Heart left ventricle (tissue), 16 donors: ENCODE measurements at places on chromosomes 3 and 15. TPM values are rescaled to one million over a fixed set of nuclear protein-coding genes. Genes with fewer than 3 reads are reported as not detected.

Gene OR4M2
- not detected for polyA plus RNA-seq

Gene SLC51B
- polyA plus RNA-seq: 0.08 TPM

Gene TJP1
- polyA plus RNA-seq: 41.8 TPM

Gene LRRC34
- polyA plus RNA-seq: 0.91 TPM

- DNase-seq: peak; percentile 13
Measured at GRCh38 chr3:123305192-123305591, 103.4 kb downstream of the SEC22A start.

Gene GHSR
- not detected for polyA plus RNA-seq

GRCh38 chr15:46815240-46815639 is 902.1 kb upstream of the SEMA6D start:
- DNase-seq: no peak

Gene PCLAF
- polyA plus RNA-seq: 1.3 TPM

Gene LSMEM2
- 1.3 TPM for polyA plus RNA-seq

GRCh38 chr3:75232216-75232615 is 431.9 kb upstream of the FRG2C start:
- no peak for DNase-seq

DNA sequence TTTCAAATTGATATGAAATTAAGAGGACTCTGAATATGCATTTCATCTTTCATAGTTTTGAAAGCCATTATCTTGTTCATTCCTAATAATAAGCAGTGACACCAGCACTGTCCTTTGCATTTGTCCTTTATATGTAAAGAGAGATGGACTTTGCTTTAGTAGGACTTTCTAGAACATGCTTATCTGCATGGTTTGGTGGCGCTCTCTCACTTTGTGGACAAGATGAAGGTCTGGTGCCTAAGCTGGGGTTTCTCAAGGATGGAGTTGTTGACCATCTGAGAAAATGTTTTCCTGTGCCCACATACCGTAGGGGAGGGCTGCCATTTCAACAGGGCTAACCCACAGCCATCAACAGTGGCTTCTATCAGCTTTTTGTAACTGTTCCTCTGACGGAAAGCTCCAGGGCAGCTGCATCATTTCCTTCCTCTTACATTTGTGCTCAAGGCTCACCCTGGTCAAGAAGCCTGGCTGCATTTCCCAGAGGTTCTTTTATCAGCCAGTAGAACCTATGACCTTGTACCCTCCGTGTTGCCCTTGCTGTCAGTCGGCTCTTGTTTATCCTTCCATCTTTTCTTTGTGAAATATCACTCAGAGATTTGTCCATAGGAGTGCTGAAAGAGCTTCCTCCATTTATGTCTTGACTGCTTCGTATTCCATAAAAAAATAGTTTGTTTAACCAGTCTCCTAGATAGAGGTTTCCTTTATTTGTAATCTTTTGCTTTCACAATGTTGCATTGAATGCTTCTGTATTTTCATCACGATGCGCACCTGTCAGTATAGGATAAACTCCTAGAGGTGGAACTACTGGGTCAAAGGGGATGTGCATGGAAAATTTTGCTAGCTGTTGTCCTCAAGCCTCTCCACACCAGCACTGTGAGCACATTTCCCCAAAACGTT is 44.6 kb downstream of the ABHD2 start:
- peak; percentile 46 for DNase-seq

DNA sequence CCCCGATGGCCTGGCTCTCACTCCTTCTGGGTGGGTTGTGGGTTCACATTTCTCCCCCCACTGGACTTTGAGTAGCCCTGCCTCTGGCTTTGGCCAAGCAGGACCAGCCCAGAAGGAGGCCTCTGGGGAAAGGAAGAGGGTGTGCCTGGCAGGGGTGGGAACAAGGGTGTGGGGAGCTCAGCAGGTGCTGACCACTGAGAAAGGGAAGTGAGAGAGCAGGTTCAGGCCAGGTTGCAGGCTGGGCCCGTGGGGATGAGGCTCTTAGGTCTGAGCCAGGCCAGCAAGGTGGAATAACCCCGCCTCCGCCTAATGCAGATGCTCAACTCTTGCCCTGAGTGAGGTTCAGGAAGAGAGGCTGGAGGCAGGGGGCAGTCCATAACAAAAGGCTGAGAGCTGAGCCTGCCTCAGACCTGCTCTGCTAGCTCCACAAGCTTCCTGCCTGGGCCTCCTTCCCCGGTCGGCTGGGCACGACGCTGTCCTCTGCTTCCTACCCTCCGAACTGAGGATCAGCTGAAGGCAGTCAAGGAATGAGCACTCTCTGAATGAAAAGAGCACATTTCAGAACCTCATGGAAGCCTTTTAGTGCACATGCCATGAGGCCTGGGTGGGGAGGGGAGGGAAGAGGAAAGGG is 82.7 kb downstream of the TLE3 start:
- DNase-seq: no peak

GRCh38 chr3:65971293-65972252 is 67.1 kb downstream of the MAGI1 start:
- DNase-seq: no peak

- DNase-seq: no peak
Measured at GRCh38 chr15:31477851-31478701, 151.4 kb downstream of the KLF13 start.

DNA sequence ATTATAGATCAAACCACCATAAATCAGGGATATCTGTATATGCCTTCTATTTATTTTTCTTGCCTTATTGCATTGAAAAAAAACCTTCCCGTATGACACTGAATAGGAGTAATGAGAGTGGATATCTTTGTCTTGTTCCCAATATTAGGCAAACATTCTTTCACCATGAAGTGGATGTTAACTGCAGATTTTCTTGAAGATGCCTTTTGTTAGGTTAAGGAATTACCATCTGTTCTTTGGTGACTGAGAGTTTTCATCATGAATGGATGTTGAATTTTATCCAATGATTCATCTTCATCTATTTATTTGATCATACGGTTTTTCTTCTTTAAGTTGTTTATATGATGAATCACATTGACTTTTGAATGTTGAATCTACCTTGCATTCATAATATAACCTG is 47.1 kb upstream of the MECOM start:
- DNase-seq: no peak

- no peak for DNase-seq
Measured at GRCh38 chr3:197554196-197554561, 1.6 kb downstream of the BDH1 start.

- peak; percentile 55 for DNase-seq
Measured at GRCh38 chr15:64699751-64700388, 75.5 kb downstream of the RBPMS2 start.

DNA sequence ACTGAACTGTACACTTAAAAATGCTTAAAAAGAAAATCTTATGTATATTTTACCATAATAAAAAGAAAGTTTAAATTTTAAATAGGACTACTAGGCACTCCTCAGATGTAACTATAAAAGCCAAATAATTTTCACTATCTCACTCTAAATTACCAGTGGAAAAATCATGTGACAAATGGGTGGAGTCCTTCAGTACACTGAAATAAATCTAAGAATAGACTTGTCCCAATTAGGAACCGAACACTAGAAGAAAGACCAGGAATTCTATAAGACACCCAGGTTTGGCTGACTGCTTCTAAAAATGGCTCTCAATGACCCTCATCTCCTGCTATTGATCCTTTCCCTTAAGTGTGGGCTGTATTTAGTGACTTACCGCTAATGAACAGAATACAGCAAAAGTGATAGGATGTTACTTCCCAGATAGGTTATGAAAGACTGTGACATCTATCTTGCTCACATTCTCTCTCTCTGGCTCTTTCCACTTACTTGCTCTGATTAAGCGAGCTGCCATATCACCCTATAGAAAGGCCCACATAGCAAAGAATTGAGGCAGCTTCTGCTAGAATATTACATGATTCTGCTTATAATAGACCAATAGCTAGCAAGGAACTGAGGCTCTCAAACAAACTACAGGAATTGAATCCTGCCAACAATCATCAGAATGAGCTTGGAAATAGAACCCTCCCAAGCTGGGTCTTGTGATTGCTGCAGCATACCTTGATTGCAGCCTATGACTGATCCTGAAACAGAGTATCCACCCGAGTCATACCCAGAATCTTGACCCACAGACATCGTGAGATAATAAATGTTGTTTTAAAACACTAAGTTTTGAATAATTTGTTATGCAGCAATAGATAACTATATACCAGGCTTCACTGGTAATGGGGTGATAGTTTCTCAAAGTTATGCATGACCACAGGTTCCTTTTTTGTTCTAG is 16.9 kb downstream of the TTBK2 start:
- no peak for DNase-seq

DNA sequence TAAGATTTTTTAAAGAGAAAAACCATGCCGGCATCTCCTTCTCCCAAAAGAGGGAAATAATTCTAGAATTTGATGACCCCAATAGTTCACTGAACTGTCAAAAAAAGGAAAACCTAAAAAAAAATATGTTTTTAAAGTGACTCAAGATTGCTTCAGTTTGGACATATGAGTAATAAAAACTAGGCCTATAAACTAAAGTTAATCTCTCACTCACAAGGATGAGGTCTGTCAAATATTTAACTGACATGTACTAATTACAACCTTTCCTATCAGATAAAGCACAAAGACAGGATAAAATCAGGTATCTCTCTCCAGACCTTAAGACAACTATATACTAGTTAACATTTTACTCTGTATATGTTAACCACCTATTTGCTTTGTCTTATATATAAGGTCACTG is 231.9 kb downstream of the NSUN3 start:
- DNase-seq: no peak

GRCh38 chr3:104040896-104041295 is 1325.8 kb upstream of the ALCAM start:
- DNase-seq: no peak

GRCh38 chr15:78419367-78419766 is 18.6 kb upstream of the IREB2 start:
- no peak for DNase-seq

DNA sequence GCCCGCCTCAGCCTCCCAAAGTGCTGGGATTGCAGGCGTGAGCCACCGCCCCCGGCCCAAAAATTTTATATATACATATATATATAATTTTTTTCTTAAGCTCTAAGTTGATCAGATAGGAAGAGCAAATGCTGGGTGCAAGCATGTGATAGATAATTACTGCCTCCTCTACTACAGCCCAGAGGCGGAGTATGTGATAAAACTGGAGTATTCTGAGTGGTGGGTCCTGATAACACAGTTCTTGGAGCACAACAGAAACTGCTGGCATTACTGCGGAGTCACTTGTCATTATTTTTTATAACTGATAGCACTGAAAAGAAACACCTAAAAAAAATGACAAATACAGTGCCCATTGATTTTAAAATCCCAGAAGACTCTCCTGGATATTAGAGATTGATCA is 41.1 kb upstream of the STT3B start:
- no peak for DNase-seq

DNA sequence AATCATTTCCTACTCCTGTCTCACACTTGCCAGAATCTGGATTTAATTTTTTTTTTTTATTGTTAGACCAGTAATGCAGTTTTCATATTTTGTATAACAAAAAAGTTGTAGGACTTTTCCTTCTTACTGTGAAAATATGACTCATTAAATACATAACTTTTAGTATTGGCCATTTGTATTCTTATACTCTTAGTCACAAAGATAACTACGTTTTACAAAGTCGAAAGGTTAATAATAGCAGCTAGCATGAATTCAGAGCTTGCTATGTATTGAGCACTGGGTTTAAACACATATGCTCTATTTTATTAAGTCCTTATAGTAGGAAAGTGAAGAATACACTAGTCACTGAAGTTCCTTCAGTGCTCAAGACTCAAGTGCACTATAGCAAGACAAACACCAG is 43.1 kb downstream of the LRRN1 start:
- DNase-seq: no peak

- no peak for DNase-seq
Measured at GRCh38 chr3:168080499-168081170, 15.1 kb downstream of the GOLIM4 start.

GRCh38 chr3:78721771-78722543 is 1045.8 kb downstream of the ROBO1 start:
- no peak for DNase-seq

GRCh38 chr15:49038382-49038781 is 7.9 kb downstream of the SECISBP2L start:
- DNase-seq: no peak

DNA sequence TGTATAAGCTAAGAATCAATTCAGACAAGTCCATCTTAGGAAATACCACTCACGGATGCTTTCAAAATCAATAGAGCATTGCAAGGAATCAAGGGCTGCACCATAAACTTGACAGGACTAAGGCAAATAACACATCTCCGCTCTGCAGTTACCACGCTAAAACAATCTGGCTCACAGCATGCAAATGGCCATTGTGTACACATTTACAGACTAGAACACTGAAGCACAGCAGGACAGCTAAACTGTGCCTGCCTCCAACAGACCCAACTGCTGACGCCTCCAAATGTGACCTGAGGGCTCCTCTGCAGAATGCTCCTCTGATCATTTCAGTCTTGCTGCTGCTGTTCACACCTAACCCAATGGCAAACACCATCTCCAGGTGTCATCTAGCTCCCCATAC is 104.3 kb downstream of the MEX3B start:
- DNase-seq: no peak

DNA sequence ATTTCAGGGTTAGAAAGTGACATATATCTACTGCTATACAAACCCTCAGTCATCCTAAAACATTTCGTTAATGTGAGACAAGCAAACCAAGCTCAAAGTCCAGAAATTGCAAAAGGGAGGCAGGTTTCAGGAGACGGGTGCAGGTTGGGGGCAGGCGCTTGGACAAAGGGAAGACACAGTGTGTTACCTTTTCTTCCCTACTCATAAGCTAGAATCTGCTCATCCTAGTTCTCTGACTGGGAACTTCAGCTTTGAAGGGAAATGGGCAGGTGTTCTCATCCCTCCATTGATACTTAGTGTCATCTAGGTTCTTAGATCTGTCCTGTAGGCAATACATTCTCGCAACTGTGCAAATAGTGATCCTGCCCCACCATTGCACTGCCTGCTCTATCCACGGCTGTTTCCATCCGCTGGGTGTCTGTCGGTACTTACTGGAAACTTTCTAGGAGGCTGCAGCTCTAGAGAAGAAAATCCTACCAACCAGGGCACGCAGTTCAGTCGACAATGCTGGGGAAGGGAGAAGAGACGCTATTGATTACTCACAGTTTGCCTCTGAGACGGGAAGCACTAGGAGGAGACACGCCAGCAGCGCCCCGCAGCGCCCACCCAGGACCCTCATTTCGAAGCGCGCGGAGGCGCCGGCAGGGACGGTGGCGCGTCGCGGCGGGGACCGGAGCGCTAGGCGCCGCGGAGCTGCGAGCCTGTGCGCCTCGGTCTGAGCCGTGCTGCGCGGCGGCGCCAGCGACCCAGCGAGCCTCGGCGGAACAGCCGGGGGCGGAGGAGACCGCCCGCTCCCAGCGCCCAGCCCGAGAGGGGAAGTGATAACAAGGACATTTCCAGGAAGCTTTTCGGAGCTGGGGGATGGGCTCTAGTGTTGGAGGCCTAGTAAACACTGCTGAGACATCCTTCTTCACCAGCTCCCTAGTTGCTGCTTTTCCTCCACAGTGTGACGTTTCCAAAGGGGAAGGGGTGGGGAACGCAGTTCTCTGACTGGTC is at the start of gene PROS1:
Gene PROS1 (minus strand): TSS at position 766 of the 996 bp plus-strand sequence. CDS start 147 bp downstream, at position 619.
- DNase-seq: peak; percentile 92

Gene GCNT3
- polyA plus RNA-seq: not detected
